Activated effector memory CD4-positive, alpha-beta T cell treated with anti-CD3 and anti-CD28 coated beads, Interleukin-2, amount 50 U/mL, for 16 hours (primary cell): ENCODE measurements at places on chromosomes 12 and 14.

DNA sequence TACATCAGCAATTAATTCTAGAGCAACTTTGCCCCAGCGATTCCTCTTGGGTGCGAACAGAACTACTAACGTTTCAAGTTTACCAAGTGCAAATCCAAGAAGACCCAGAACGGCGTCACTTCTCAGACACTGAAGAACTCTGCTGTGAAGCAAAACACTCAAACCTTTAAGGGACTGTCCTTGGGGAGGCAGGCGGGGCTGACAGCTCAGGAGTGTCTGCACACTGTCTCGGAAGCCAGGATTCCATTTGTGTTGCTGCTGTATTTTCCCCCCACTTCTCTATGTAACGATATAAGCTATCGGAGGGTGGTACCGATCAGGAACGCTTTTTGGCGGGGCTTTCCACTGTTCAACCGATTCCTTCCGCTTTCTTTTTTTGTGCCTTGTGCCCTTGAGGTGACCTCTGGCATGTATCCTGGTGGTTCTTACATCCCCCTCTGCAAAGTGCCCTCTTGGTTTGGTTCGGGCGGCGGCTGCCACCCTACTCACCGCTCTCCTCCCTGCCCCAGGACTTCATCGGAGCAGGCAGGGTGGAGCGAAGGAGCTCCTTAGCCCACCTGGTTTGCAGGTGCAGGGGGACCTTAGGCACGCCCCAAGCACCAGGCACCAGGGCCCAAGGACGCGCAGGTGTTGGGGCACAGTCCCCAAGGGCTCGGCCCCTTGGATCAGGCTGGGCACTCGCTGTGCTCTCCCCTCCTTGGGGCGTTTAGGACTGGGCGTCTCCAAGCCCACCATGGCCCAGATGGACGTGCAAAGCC lies 19.2 kb upstream of the MLXIP start:
- no peak for DNase-seq

- DNase-seq: no peak
These were observed 164.7 kb upstream of the MYL2 start for GRCh38 chr12:111085096-111085495.

GRCh38 chr12:2169489-2169888 lies 116.7 kb downstream of the CACNA1C start:
- no peak for DNase-seq

- no peak for DNase-seq
These were observed 19.8 kb downstream of the ACAD10 start for GRCh38 chr12:111705672-111706071.

DNA sequence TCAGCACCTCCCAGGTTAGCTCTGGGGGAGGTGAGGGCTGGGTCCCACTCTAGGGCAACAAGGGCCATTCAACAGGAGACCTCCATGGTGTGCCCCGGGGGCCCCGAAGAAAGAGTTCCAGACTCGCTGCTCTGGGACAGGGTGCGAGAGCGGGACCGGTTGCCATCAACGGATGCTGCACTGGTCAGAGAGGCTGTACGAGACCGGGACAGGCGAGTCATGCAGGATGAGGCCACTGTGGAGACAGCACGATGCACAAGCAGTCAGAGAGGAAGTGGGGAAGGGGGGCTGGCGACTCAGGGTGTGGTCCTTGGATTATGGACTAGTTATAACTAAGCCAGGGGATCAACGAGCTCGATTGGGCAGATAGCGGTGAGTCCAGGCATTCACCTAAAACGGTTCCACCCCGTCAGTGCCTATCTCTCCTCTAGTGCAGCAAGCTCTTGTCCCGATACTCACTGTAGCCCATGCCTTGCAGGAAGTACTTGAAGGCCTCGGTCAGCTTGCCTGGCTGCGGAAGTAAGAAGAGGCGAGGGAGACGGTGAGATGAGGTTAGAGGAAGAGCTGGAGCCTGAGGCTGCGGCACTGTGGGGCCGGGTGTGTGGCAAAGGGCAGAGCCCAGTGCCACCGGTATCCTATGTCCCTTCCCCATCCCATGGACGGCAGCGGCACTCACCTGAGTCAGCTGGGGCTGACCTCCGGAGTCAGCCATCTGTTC lies 7.2 kb downstream of the NDRG2 start:
- DNase-seq: no peak
